ENCODE measurements at places on chromosomes 7 and 10.

GRCh38 chr10:132001238-132001972 is 19.7 kb upstream of the BNIP3 start:
- no peak for DNase-seq

GRCh38 chr10:133448120-133448519 is 5.6 kb upstream of the SCART1 start:
- DNase-seq, result no peak

GRCh38 chr7:126398851-126399529 is 853.8 kb downstream of the GRM8 start:
- DNase-seq, result no peak

DNA sequence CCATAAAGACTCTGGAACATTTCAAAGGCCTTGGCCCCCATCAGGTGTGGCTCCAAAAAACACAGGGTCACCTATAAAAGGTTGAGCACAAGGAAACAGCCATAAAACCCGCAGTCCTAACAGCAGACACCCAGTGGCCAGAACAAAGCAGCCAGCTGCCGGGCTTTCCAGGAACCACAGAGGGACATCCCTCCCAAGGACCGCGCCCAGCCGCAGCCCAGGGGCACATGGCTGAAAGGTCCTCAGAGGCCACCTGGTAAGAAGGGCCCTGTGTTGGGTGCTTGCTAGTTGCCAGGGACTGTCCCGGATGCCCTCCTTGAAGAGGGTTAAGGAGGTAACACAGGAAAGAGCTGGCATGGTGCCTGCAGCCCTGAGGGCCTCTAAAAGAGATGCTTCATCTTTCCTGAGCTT is 32.7 kb downstream of the KCNMA1 start:
- no peak for DNase-seq

DNA sequence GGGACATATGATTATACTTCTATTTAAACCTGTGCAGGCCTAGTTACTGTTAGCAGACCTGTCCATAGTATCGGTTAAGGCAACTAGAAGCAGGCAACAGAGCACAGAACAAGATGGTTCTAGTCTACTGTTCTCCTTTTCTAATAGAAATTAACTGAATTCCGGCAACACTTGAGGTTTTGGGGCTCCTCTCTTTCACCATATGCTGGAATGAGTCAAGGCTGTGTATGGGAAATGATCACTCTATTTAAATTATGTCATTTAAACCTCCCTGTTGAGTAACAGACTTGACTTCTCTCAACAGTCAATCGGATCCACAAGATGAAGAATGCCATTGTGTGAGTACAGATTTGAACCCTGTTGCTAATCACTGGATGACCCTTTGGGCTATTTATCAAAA is 6.2 kb upstream of the OTUD1 start:
- no peak for DNase-seq
